Stimulated activated CD4-positive, alpha-beta T cell treated with anti-CD3 and anti-CD28 coated beads, Interleukin-4, amount 100 ng/mL, for 1 hour (primary cell): ENCODE measurements at places on chromosomes 3 and 15.

GRCh38 chr15:98920091-98920880 lies 87.3 kb downstream of the PGPEP1L start:
- DNase-seq = no peak

DNA sequence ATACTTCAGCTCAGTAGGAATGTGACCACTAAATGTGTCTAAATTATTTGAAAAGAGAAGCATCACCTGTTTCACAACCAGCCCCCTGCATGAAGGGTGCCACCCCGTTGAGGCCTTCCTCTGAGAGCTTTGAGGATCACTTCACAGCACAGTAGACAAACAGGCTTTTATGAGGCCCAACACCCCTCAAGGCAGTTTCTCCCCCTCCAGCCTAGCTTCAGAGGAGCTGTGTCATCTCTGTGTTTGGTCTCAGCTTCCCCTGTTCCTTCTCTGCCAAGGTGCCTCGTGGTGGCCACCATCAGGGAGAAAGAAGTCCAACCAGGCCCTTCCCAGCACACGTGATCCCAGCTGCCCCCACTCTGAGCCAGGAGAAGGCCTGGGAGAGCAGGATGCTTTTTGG lies 21.6 kb upstream of the DUSP7 start:
- no peak for DNase-seq

DNA sequence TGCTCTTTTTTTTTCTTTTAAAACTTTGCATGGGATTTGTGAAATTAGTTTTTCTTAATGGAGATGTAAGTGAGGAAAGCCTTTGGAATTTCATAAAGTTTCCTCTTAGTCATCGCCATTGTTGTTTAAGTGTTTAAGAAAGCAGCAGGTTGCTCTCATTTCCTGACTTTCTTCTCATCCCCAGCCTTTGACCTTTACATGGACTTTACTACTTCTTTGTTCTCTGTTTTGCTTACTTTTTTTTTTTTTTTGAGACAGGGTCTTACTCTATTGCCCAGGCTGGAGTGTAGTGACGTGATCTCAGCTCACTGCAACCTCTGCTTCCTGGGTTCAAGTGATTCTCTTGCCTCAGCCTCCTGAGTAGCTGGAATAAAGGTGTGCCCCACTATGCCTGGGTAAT lies 38.6 kb downstream of the FBXL2 start:
- DNase-seq = no peak

DNA sequence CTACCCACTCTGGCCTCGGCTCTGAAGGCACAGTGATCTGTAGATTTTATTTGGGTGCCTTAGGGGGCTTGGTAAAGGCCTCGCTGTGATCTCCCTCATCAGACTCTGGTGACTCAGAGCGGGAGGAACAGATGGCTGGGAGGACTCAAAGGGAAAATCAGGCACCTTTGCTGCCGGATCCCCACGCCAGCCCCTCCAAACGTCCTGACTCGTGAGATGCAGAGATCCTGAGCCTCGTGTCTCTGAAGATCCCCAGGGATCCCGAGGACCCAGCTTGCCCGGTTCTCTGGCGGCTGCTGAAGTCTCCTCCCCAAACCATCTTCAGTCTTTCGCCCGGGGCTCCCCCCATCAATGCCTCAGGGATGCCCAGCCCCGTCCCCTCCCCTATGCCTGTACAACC lies 32.8 kb downstream of the MUC20 start:
- DNase-seq = no peak
